ENCODE measurements at places on chromosomes 1 and 21.

- no peak for DNase-seq
Measured at GRCh38 chr1:29876902-29877301, 640.6 kb downstream of the PTPRU start.

DNA sequence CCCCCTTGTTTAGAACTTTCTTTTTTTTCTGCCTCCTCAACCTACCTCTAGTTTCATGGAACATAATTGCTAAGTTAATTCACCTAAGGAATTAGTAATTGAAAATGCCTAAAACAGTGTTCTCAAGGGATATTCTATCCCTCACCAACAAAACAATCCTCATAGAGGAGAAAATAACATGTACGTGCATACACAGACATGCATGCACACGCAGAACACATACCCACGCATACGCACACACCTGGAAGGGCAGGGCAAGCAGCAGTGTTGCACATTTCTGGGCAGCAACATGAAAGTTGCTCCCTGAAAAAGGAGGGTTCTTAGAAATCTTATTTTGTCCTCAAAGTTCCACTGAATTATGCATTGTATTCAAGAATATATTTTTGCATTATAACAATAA is 76.6 kb downstream of the HHAT start:
- no peak for DNase-seq

- no peak for DNase-seq
Measured at GRCh38 chr1:27520651-27521050, 30.7 kb upstream of the WASF2 start.

DNA sequence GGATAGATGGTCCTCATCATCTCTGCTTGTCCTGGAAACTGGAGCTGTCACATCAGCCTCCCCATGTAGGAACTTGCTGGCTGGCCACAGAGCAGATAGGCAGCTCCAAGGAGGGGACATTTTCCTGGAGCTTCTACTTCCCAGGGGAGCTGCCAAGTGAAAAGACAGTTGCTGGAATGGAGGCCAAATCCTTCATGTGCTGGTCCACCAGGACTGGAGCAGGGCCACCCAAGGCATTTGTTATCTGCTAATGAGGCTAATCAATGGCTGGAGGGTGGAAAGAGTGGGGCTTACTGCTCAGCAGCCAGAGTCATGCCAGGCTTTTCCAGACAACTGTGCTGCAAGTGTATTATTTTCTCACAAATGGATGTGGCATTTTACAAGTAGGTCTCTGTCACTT is 22.5 kb downstream of the KAZN start:
- DNase-seq = no peak

GRCh38 chr1:116474921-116475849 is 95.6 kb downstream of the CD58 start:
- no peak for DNase-seq

GRCh38 chr1:217331698-217332097 is 299.2 kb downstream of the GPATCH2 start:
- DNase-seq = no peak

DNA sequence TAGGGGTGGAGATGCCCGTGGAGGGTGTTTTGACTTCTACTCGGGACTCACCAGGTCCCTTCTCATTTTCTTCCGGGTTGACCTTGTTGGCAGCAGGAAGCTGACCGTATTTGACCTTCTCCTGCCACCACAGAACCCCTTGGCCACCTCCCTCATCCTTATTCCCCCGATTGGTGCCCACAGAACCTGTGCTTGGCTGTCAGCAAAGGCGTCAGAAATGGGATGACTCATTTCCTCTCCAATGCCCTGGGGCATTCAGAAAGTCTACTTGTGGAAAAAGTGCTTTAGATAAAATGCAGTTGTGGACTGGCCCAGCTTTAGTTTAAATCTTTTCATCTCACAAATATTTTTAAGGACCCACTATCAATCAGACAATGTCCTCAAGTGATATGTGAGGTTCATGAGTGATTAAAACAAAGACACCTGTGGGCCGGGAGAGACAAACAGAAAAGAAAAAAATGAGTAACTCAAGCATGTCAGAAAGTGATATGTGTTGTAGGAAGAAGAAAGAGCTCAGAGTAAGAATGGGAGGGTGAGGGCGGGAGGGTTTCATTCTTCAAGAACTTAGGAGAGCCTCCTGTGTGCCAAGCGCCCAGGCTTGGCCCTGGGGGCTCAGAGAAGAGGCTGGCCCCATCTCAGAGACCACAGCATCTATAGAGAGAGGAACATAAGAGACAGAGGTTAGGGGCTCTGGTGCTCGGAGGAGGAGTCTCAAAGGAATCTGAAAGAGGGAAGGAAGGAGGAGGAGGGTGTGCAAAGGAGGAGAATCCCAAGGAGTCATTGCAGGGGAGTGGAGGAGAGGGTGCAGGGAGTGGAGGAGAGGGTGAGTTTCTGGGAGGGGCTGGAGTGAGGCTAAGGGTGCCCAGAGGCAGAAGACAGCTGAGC is 221.6 kb upstream of the VAMP3 start:
- peak; percentile 91 for DNase-seq

DNA sequence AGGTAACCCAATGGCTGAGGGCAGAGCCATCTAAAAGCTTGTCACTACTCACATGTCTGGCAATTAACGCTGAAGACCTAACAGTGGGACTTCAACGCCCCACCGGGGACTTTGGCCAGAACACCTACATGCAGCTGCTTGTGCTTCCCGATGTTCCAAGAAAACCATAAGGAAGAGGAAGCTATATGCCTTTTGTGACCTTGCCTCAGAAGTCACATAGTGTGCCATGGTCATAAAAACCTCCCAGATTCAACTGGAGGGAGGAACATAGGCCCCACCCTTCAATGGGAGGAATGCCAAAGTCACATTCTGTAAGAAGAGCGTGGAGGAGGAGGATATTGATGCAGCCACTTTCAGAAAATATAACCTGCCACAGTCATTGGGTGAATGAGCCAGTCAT is 147.8 kb upstream of the MAGI3 start:
- DNase-seq = no peak

- DNase-seq = no peak
Measured at GRCh38 chr1:61444288-61444687, 280.7 kb downstream of the TM2D1 start.

DNA sequence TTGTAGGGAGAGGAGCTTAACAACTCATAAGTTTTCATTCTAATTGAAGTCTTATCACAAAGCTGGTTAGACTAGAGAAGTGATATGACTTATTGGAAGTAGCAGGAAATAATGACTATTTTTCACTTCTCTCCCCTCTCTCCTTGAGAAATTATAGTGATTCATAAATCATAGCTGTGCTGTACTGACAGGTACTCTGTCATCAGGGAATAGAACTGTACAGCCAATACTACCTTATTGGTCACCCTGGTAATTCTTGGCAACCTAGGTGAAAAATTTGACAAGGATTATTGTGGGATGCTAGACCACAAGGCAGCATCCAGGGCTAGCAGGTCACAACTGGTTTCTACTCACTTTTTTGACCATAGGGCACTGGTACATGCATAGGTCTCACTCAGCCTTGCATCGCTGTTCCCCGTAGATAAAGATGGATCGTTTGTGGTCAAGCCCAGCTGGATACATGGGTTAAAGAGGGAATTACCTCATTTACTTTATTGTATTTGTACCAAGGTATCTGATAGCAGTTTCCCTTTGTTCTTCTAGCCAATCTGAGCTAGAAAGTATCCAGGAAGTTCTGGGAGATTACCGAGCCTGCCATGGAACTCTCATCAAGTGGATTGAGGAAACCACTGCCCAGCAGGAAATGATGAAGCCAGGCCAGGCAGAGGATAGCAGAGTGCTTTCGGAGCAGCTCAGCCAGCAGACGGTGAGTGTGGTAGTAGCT is 113.6 kb downstream of the MACF1 start:
- DNase-seq = no peak

- DNase-seq = no peak
Measured at GRCh38 chr21:38267136-38267755, 10.5 kb downstream of the KCNJ15 start.
